Progenitor cell of endocrine pancreas (in vitro differentiated cells): ENCODE measurements at places on chromosomes 2 and 18.

DNA sequence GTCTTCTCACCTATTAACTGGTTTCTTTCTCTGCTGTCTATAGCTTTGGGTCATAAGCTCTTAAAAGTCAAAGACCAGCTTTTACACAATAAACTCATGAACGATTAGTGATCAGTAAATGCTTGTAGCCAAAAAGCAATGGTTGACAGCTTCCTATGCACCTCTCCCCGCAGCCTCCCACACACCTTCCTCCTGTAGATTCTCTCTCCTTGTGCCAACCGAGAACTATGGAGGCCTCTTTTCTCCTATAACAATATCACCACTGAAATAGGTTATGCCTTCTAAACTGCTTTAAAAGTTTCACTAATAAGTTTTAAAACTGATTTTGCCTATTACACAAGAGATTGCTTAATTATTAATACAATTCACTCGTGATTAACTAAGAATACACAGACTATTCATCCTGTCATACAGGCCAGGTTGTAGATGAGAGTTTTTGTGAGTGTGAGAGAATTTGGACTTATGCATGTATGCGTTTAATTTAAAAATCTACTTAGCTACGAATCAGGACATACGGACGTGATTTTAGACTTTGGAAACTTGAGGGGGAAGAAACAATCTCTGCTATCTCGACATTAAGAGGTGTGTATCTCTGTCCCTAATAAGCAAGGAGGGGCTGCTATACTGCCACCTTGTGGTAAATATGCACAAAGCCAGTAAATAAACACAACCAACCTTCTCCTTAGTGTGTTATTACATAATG, 229.1 kb upstream of the RBBP8 start:
- no peak for DNase-seq
- H3K27me3 ChIP-seq = no peaks in the 10 kb centered on the region
- H3K4me1 ChIP-seq = no peaks in the 10 kb centered on the region
- H3K36me3 ChIP-seq = no peaks in the 10 kb centered on the region

- H3K27ac ChIP-seq = peak overlapping the region; percentile 98
- no peak for DNase-seq
- H3K27me3 ChIP-seq = no peaks in the 10 kb centered on the region
- peak overlapping the region; percentile 88 for H3K4me3 ChIP-seq
- H3K36me3 ChIP-seq = no peaks in the 10 kb centered on the region
Observed at GRCh38 chr18:47150824-47151366, 595 bp upstream of the HDHD2 start.

DNA sequence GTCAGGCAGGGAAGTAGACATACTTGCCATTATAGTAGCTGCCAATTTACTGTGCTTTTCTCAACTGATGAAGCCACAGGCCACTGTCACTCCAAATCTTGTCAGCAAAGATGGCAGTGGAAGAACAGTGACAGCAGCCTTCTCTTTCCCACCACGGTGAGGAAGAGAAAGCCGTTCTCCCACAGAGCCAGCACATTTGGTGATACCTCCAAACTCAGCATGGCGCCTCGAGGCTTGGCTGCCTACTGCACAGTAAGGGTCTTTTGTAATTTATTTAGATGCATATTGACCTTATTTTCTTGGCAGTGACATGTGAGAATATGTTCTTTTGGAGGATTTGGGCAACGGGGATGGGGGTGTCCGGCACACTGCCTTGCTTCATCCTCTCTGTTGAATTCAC, 117.2 kb upstream of the CDH20 start:
- no peaks in the 10 kb centered on the region for H3K4me1 ChIP-seq
- H3K4me3 ChIP-seq = no peak overlapping the region
- DNase-seq = no peak

- no peak for DNase-seq
- no peak overlapping the region for H3K27ac ChIP-seq
- no peaks in the 10 kb centered on the region for H3K36me3 ChIP-seq
Observed at GRCh38 chr2:11691076-11691660, 21.2 kb upstream of the NTSR2 start.

DNA sequence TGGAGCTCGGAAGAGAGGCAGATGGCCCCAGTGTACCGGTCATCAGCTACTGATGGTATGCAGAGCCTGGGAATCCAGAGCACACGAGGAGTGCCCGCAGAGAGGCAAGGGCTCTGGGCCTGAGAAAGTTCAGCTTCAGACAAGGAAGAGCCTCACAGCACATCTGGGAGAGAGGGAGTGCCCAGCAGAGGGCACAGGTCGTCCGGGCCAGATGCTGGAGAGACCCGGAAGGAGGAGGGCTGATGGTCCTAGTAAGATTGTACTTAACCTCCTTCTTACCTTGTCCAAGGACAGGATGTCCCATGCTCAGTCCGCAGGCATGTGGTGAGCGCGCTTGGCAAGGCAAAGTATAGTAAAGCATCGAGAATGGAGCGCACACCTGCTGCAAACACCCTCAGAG, 24.4 kb upstream of the CHMP1B start:
- no peak for DNase-seq
- H3K4me1 ChIP-seq = peaks cover 2% of the 10 kb centered on the region
- H3K36me3 ChIP-seq = no peaks in the 10 kb centered on the region
- no peak overlapping the region for H3K4me3 ChIP-seq
- H3K27me3 ChIP-seq = no peaks in the 10 kb centered on the region
- H3K27ac ChIP-seq = no peak overlapping the region

DNA sequence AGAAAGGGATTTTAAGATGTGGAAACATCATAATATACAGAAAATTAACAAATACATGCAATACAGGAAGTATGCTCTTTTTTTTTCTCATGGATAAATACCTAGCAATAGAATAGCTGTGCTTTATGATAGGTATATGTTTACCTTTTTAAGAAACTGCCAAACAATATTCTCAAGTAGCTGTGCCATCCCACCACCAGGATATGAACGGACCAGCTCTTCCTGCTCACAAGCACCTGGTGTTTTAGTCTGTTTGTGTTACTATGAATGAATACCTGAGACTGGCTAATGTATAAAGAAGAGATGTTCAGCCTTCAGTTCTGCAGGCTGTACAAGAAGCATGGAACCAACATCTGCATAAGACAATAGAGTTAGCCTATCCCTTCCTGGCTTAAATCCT, 19.9 kb upstream of the UGT1A8 start:
- H3K36me3 ChIP-seq = no peaks in the 10 kb centered on the region
- H3K4me3 ChIP-seq = no peak overlapping the region
- DNase-seq = no peak
- no peaks in the 10 kb centered on the region for H3K4me1 ChIP-seq

- no peak for DNase-seq
- no peaks in the 10 kb centered on the region for H3K36me3 ChIP-seq
- H3K4me1 ChIP-seq = peaks cover 6% of the 10 kb centered on the region
- H3K27ac ChIP-seq = no peak overlapping the region
- H3K4me3 ChIP-seq = no peak overlapping the region
Observed at GRCh38 chr2:129777762-129778583, 201.5 kb upstream of the RAB6C start.

- peaks cover 2% of the 10 kb centered on the region for H3K4me1 ChIP-seq
- peaks cover 77% of the 10 kb centered on the region for H3K27me3 ChIP-seq
Observed at GRCh38 chr2:110731064-110731463, 1.3 kb upstream of the ACOXL start.

DNA sequence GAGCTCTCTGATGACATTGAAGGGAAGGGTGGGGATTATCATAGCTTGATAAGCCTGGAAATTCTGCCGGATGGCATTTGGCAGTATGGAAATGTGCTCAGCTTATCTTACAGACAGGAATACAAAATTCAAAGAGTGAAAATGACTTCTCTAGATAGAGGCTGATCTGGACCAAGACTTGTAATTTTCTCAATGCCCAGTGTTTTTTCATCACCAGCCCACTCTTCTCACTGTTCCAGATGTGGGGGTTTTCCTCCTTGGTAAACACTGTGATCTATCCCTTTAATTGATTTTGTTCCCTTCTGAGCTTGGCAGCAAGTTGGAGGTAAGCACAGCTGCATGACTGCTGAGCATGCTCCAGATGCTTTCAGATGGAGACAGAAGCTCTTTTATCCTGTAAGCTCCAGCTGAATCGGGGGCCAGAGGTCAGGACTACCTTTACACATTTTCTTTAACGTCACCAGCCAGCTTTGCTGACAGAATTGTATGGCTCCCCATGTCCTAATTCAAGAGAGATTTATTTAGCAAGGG, 287.4 kb upstream of the TCF4 start:
- no peaks in the 10 kb centered on the region for H3K36me3 ChIP-seq
- peaks cover 5% of the 10 kb centered on the region for H3K4me1 ChIP-seq
- no peak overlapping the region for H3K27ac ChIP-seq
- no peaks in the 10 kb centered on the region for H3K27me3 ChIP-seq
- H3K4me3 ChIP-seq = no peak overlapping the region
- DNase-seq = no peak

DNA sequence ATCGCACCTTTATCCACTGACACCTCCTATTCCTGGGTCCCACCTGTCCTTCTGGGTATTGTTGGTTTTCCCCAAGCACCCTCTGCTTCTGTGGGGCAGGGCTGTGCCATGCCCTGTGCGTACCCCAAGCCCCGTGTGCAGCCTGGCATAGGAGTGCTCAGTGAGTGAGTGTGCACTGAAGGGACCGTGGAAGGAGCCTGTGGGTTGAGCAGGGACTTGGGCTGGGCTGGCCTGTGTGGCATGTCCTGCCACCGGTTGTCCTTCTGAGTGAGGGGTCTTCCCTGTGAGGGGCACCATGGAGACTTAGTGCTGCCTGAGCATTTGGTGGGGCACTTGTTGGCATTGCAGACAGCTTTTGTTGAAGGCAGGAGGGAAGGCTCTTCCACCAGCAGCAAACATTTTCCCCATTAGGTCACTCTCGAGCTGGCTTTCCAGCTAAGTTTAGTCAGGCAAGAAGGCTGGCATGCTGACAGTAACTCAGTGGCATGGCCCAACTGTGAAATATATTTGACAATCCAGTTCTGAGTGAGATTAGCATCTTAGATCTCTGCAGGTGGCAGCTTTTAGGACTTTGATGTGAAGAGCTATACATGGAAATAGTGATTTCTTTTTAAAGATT, 64.7 kb downstream of the LPIN1 start:
- no peak overlapping the region for H3K27ac ChIP-seq
- no peak for DNase-seq

DNA sequence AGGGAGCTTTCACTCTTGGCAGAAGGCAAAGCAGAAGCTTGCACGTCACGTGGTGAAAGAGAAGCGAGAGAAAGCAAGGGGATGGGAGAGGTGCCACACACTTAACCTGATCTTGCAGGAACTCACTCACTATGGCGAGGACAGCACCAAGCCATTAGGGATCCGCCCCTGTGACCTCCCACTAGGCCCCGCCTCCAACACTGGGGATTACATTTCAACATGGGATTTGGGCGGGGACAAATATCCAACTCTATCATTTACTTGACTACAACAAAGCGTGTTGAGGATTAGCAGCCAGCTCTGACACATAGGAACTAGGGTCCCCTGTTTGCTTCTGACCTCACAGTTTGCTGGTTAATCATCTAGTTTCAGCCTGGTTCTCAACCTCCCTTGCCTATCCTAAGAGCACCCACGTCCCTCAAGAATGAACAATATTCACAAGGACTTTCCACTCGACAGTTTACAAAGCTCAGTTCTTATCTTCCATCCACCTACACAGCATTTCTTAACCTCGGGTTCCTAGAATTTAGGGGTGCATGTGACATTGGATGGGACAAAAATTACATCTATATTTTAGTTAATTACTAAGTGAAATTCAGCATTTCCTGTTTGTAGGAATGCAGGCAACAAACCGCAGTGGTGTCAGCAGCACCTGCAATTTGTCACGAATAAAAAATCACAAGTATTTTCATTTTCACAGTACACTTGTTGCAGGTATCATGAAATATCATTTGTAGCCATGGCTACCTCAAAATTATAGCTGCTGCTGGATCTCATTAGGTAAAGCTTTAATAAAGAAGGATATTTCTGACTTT, 36.0 kb downstream of the LBH start:
- no peak overlapping the region for H3K27ac ChIP-seq
- H3K4me1 ChIP-seq = no peaks in the 10 kb centered on the region
- H3K27me3 ChIP-seq = no peaks in the 10 kb centered on the region
- no peak for DNase-seq
- no peaks in the 10 kb centered on the region for H3K36me3 ChIP-seq

DNA sequence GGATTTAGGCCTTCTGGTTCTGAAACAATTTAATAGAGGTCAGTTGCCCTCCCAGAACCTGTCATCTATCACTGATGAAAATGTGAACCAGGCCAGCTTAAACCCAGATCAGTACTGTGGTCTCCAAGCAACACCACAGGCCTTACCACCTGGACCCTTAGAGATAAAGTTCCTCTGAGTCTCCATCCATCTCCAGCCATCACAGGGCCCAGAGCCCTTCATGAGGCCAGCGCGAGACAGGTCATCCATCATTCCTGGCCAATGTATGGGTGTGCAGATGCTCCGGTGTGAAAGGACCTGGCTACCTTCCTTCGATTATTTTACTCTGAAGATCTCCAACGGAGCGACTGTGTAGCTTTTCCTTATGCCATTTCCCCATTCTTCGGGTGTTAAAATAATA, 322.7 kb upstream of the SOX11 start:
- peaks cover 3% of the 10 kb centered on the region for H3K27me3 ChIP-seq
- no peak for DNase-seq
- peaks cover 31% of the 10 kb centered on the region for H3K4me1 ChIP-seq
- H3K27ac ChIP-seq = no peak overlapping the region
- no peak overlapping the region for H3K4me3 ChIP-seq

DNA sequence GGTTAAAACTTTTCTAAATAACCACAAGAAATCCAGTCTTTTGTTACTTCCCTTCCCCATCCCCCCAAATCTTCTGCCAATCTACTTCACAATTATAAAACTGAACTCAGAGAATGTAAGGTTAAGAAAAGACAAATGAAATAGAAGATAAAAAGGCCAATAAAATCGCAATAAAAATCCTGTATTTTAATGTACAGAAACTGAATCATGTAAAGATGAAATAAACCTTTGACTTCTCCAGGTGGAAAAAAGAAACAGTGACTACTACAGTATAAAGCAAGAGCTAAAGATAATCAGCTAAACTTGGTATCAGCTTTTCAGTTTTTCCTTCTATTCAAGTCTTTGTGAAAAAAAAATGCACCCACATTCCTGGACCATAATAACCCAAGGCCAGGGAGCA, 1.7 kb downstream of the SYT4 start:
- no peak overlapping the region for H3K27ac ChIP-seq
- no peak for DNase-seq
- no peaks in the 10 kb centered on the region for H3K27me3 ChIP-seq
- peak overlapping the region; percentile 29 for H3K4me3 ChIP-seq
- no peaks in the 10 kb centered on the region for H3K36me3 ChIP-seq

GRCh38 chr18:33700513-33700976, 122.5 kb downstream of the ASXL3 start:
- peaks cover 6% of the 10 kb centered on the region for H3K4me1 ChIP-seq
- DNase-seq = no peak
- H3K36me3 ChIP-seq = peaks cover 6% of the 10 kb centered on the region
- H3K27me3 ChIP-seq = no peaks in the 10 kb centered on the region
- H3K4me3 ChIP-seq = no peak overlapping the region
